ENCODE measurements at places on chromosomes 3 and 15.

GRCh38 chr3:39808467-39809180 lies 785 bp upstream of the MYRIP start:
- DNase-seq = no peak

DNA sequence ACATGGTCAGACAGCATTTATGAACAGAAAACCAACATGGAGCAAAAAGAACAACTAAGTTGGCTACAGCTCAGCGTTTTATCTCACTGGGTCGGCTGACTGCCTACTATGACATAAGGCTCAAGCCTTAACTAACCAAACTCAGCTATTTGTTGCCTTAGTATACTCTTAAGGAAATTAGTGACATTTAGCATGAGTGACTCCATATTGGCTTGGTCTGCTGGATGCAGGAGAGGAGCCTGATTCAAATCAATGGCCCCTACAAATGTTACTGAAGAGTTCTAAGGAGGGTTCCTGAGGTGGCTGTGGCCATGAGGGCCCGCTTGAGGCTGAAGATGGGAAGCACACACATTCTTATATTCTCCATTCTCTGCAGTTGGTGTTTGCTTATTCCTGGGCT lies 20.1 kb upstream of the ALDH1L1 start:
- DNase-seq = no peak

DNA sequence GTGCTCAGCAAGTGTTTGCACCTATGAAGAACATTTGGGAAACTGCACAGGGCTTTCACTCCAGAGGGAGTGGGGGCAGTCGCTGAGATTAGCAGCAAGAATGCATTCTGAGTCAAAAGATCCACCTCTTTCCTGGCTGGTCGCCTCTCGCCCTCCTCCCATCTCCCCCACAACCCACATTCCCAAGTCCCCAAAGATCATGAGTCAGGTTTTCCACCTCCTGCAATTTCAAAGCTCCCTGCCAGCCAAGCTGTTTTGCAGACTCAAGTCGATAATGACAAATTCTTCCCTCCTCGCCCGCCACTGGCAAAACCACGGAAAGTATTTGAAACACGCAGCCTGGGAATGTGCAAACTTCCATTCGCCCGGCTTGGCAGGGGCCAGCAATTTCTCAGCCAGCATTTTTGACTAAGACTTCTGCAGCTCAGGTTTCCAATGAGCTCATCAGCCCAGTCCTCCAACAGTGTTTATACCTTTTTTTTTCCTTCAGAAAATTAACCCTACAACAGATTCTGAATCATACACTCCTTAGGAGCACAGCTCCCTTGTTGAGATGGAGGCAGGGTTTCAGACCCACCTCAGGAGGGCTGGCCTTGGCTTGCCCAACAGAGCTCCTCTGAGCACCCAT lies 181.4 kb downstream of the SMAD6 start:
- DNase-seq = no peak

DNA sequence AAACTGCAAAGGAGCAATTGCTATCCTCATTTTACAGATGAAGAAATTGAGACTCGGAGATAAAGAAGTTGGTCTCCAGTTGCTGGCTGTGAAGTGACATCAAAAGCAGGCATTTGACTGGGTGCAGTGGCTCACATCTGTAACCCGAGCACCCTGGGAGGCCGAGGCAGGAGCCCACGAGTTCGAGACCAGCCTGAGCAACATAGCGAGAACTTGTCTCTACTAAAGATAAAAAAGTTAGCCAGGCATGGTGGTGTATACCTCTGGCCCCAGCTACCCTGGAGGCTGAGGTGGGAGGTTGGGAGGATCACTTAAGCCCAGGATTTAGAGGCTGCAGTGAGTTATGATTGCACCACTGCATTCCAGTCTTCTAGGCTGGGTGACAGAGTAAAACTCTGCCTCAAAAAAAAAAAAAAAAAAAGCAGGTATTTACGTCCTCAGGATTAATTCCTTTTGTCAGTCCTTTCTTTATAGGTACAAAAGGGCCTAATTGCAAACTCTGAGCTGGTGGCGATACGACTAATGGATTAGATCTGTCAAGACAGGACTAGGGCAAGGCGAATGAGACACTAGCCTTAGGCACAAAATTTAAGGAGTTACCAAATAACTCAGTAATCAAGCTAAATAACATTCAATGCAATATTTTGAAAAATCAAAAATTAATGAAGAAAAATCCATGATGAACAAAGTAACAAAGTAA lies 5.9 kb upstream of the DNASE1L3 start:
- no peak for DNase-seq

- no peak for DNase-seq
Measured at GRCh38 chr3:113532698-113533533, 561 bp downstream of the SIDT1 start.

GRCh38 chr15:65993236-65993635 lies 123.9 kb downstream of the RAB11A start:
- no peak for DNase-seq

DNA sequence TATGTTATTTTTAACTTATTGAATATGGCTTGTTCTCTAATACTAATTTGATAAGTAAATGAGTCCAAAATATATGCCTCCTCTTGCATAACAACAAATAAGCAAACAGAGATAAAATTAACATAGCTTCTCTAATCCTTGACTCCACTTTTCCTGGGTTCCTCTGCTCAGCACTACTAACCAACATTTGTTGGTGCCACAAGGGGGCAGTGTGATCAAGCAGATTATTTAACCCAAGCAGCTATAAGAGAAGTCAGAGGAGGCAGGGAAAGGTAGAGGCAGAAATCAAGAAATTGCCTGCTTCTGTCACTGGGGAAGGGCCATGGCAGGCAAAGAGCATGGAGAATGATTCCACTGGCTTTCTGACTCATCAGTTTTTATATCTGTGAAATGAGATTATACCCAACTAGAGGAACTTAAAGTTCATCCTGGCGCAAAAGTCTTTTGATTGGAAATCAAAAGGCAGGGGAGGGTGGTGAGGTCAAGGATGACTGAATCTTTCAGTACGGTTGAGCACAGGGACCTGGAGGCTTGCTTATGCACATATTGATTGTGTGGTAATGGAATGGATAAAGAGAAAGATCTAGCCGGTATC lies 152.2 kb downstream of the IGSF11 start:
- peak; percentile 23 for DNase-seq

DNA sequence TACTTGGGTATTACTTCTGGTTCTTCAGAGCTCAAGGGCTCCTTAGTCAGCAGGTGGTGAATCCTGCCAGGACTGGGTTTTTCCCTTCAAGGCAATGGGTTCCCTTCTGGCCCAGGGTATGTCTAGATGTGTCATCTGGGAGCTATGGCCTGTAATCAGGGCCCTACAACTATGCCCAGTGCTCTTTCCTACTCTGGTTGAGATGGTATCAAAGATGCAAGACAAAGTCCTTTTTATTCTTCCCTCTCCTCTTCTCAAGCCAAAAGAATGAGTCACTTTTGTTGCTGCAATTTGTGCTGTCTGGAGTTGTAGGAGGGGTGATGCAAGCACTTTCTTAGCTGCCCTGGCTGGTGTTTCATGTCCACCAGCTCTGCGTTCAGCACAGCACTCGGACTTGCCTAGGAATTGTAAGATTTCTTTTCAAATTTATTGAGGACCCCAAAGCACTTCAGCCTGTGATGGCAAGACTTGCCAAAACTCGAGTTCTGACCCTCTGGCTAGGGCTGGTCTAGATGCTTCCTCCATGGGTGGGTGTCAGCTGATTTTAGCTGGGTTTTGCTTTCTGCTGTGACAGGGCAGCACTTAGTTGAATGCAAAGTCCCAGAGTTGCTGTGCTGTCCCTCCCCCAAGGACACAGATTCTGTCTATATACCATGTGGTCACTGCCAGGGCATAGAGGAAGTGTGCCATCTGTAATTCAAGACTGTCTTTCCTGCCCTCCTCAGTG lies 129.2 kb upstream of the CBLB start:
- no peak for DNase-seq

DNA sequence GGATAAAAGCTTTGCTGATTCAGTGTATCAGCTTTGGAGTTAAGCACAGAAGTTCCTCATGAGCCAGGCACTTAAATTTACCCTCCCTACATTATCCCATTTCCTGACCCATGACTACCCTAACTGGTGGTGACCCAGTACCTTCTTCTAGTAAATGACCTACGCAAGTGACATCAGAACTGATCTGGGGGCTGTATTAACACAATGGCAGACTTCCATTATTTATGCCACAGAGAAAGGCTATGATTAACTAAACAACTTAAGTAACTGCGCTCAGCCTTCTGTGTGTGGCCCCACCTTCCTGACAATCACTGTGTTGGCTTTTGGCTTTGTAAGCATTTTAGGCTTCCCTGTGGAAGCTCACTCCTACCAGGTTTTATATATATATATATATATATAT lies 1.9 kb downstream of the MB21D2 start:
- DNase-seq = no peak

- no peak for DNase-seq
Measured at GRCh38 chr3:119175872-119176756, 2.7 kb downstream of the UPK1B start.

Data from stimulated activated CD4-positive, alpha-beta T cell treated with anti-CD3 and anti-CD28 coated beads, TNF-alpha, amount 100 ng/mL, for 1 hour (primary cell).